ENCODE measurements at places on chromosomes 3 and 15.

GRCh38 chr15:29852201-29852600, 29.9 kb upstream of the TJP1 start:
- DNase-seq, result no peak

DNA sequence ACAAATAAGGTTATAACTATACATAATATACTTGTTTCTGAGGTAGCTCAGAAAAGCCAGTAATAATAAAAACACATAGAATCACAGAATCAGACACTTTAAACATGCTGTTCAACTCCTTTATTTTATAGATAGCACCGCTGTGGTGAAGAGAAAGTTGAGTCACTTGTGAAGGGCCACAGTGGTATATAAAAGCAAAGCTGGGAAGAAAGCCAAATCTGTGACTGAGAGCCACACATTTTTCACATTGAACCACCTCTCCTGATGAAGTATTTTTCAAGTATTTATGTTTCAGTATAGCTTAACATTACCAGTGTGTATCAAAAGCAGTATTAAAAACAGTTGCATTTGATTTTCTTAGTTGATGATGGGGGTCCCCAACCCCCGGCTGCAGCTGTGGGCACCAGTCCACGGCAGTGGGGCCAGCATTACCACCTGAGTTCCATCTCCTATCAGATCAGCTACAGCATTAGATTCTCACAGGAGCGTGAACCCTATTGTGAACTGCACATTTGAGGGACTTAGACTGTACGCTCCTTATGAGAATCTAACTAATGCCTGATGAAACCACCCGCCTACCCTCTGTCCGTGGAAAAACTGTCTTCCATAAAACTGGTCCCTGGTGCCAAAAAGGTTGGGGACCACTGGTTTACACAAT, 46.2 kb downstream of the TBL1XR1 start:
- no peak for DNase-seq

- no peak for DNase-seq
Measured at GRCh38 chr15:80620931-80621330, 74.2 kb upstream of the ABHD17C start.

DNA sequence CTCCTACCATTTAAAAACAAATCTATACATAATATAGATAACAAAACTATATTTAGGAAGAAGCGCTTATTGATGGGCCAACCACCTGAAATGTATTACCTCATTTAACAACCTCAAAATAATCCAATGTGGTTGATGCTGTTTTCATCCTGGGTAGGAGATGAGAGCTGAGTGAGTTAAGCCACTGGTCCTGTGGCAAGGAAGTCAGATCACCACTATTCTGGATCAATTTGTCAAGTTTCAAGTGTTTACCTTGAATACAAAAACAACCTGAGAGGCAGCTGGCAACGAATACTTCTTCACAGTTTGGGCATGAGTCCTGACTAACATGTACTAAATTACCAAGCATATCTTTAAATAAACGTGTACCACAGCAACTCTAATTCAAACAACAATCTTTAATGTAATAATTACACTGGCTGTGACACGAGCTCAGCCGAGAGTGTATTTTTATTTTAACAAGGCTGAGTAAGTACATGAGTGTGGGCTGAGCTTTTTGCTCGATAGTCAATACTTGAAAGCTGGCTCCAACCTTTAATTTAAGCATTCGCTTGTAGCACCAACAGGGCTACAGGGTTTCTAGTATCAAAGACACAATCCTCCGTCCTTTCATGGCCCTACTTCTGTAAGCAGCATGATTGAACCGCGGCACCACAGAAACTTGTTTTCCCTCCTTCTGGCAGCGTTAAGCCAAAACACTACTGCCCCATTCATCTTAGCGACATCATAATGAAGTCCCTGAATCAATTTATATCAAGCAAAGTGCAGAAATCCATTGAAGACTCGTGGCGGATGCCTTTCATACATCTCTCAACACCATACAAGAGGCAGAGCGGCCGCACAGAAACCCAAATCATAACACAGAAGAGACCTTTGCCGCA, 93.8 kb upstream of the ICE2 start:
- DNase-seq, result no peak

GRCh38 chr15:84598993-84599392, 1.8 kb upstream of the ZSCAN2 start:
- DNase-seq, result no peak

DNA sequence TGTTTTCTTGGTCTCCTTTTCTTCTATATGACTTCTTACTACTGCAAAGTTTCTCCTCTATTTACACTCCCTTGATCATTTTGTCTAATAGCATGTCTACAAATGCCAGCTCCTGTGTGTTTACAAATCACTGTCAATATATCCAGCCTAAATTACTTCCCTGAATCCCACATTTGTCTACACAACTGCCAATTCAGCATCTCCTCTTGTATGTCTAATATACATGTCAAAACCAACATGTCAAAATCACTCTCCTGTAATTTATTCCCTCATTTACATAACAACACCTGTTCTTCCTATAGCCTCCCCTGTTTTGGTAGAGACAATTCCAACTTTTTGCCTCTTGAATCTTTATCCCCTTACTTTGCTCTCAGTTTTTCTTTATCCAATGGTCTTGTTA, 359.3 kb downstream of the PLOD2 start:
- DNase-seq, result no peak

DNA sequence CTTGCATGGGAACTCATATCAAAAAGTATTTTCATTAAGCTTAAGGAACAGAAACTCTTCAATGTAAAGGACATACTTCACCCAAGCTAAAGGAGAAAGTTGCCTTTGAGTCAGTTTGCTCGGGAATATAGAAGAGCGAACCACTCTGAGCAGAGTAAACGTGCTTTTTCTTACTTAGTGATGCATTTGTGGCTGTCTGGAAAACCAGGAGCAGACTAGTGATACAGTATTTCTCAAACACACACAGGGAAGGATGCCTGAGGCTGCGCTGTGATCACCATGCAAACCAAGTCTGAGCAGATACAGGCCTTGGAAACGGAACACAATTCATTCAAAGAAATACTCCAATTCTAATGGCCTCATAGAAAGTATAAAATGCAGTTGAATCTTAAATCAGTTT, 121.0 kb upstream of the CDIN1 start:
- DNase-seq, result no peak

GRCh38 chr3:39910826-39911464, 101.5 kb downstream of the MYRIP start:
- DNase-seq, result no peak

DNA sequence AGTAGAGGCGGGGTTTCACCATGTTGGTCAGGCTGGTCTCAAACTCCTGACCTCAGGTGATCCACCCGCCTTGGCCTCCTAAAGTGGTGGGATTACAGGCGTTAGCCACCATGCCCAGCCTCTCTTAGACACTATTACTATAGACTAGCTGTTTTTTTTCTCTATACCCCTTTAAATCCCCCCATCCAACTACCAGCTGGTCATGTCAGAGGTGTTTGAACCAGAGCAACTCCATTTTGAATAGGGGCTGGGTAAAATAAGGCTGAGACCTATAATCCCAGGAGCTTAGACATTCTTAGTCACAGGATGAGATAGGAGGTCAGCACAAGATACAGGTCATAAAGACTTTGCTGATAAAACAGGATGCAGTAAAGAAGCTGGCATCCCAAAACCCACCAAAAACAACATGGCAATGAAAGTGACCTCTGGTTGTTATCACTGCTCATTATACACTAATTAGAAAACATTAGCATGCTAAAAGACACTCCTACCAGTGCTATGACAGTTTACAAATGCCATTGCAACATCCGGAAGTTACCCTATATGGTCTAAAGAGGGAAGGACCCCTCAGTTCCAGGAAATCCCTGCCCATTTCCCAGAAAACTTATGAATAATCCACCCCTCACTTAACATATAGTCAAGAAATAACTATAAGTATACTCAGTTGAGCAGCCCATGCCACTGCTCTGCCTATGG, 57.8 kb upstream of the GPD1L start:
- DNase-seq, result no peak

- no peak for DNase-seq
Measured at GRCh38 chr3:63795438-63795837, 23.7 kb upstream of the C3orf49 start.

DNA sequence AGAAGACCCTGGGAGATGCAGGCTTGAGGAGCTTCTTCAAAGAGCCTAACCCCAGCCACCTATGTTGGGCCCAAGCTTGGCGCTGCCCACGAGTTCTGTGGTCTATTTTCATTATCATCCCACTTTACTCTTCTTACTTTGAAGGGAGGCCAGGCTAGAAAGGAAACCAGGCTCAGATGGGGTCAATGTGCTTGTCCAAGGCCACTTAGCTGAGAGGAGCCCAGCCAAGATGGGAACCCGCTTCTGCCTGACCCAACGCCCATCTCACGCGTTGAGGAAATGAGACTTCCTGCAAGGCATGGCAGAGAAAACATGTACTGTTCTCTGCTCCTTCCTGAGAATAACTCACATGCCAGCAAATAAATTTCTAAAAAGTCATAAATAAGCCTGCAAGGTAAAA, 486.3 kb upstream of the PROK2 start:
- DNase-seq, result no peak

- DNase-seq, result no peak
Measured at GRCh38 chr15:58555162-58556027, 123.6 kb downstream of the LIPC start.

GRCh38 chr3:170431054-170431453, 12.4 kb downstream of the CLDN11 start:
- no peak for DNase-seq

DNA sequence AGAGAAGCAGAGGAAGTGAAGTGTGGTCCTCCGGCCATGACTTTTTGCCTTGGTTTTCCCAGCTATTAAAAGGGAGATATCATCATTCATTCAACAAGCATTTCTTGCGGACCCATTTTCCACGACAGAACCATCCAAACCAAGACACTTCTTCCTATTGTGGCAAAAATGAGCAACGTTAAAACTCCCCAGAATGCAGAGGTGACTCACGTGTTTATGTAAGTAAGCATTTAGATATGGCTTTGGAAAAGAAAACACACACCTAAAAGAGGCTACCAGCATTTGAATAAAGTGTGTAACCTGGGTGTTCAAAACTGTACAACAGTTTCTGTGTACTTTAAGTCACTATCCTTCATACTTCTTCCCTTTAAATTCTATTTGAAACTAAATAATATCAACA, 181.3 kb downstream of the RORA start:
- no peak for DNase-seq

DNA sequence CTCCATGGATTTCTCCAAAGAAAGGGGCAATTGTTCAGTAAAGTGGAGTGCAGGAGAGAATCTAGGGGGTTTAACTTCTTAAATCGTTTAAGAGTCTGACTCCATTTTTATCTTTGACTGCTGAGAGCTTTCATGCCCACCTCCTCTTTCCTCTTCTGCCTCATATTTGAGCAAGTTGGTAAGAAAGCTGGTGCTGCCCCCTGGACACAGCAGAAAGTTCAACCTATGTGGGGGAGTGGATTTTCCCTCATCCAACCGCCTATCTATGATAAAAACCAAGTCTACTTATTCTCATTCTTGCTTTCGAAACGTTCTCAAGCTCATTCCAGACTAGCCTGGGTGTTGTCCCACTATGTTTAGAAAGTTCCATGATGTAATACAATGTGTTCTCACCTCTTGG, 26.0 kb downstream of the HHLA2 start:
- no peak for DNase-seq
